ENCODE measurements at places on chromosomes 12 and 14.

DNA sequence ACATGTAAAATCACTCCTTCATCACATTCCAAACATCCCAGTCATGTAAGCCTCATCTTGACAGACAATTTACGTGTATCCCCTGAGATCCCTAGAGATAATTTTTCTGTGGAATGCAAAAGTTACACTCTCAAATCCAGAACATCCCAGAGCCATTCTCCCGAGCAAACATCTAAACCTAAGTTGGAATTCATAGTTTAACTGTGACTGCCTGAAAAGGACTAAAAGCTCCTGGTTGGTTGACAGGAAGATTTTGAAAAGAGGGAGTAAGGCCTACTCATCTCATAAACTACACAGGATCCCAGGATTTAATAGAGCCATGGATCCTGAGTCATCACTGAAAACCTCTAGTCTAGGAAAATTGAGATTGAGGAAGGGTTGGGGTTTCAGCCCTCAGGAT, 123.6 kb downstream of the SCN8A start:
- DNase-seq: no peak

DNA sequence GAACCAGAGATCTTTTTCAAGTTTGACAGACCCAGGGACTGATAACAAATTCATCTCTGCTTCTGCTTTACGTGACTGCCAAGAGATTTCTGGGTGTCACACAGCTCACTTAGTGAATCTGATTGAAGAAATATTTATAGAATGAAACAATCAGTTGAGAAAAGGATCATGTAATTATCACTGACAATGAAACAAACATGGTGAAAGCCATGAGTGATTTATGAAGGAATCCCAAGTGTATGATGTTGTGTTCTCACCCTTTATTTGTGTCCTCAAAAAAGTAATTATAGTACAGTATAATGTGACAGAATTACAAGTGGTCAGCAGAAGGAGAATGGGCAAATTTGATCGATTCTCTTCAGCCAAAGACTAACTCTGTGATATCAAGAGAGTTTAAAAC, 177.3 kb downstream of the BMP4 start:
- DNase-seq: no peak

DNA sequence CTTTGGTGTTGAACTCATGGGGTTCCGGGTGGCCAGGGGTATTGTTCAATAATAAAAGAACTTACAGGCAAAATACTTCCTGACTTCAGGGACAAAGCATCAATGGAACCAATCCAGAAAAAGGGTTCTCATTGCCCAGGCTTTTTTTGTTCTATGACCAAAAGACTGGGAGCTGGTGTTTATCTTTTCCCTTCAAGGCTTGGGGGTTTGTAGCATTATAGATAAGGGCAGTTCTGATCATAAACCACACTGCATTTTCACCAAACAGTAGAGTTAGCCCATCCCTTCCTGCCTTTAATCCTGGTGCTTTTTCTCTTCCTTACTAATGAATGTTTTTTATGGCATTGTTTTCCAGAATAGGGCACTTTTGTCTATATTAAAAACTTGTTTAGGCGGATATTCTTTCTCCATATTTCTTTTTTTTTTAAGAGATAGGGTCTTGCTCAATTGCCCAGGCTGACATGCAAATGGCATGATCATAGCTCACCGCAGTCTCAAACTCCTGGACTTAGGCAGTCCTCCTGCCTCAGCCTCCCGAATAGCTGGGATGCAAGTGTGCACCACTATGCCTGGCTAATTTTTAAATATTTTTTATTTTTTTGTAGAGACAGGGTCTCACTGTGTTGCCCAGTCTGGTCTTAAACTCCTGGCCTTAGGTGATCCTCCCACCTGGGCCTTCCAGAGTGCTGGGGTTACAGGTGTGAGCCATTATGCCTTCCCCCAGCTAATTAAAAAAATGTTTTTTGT, 9.7 kb downstream of the FUT8 start:
- no peak for DNase-seq

- no peak for DNase-seq
Measured at GRCh38 chr12:69701826-69702225, 2.7 kb upstream of the BEST3 start.

GRCh38 chr14:81400202-81400678, at the start of gene STON2:
Gene STON2, minus strand, starts transcription at chr14:81400324. Its CDS starts 1,942 bp downstream, at chr14:81398382.
- peak; percentile 95 for DNase-seq

DNA sequence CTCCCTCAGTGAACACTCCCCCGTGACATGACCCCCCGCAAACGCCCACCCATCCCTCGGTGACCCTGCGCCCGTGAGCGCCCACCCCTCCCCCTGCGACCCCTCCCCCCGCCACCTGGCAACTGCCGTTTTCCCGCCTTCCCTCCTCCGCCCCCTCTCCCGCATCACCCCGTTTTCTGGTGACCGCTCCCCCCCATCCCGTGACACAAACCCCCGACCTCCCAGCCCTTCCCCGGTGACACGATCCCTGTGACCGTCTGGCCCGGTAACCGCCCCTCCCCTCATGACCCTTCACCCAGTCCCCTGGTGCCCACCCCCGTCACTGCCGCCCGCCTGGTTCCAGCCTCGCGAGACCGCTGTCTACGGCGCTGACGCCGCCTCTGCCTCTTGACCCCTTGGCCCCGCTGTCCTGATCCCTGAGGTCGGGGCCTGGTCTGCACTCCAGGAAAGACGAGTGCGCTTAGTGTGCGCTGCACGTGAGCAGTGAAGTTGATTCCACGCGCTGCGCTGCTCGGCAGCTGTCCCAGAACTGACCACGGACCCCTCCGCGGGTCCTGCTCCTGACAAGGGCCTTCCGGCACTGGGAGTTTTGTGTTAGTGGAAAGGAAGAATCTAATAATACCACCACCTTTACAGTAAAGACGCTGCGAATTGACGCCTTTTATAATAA, 59.4 kb downstream of the DDX51 start:
- peak; percentile 63 for DNase-seq

GRCh38 chr12:128606970-128607369, 216.8 kb downstream of the SLC15A4 start:
- DNase-seq: no peak

GRCh38 chr12:52903285-52903854, 1.5 kb downstream of the KRT8 start:
- DNase-seq: peak; percentile 92

DNA sequence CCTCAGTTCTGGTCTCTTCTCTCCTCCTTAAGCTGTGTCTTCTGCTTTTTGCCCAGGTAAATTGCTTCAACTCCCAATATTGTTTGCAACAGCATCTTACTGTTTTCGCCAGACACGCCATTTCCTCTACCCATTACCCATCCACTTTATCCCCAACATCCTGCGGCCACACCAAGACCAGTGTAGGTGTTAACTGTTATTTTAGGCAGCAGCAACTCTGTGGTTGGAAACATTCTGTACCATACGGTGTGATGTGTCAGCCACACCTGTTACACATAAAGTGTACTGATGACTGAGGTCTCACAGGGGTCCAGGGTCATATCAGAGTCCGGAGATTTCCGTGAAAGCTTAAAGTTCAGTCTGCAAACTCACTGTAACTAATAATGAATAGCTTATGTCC, 21.8 kb upstream of the KLRD1 start:
- no peak for DNase-seq

GRCh38 chr12:52757449-52758176, 19.5 kb downstream of the KRT76 start:
- no peak for DNase-seq
